ENCODE measurements at places on chromosomes 16 and 17.

- no peak for DNase-seq
Measured at GRCh38 chr16:22665803-22666202, 148.2 kb upstream of the HS3ST2 start.

GRCh38 chr17:49090878-49091594 lies 41.5 kb upstream of the B4GALNT2 start:
- DNase-seq: no peak

DNA sequence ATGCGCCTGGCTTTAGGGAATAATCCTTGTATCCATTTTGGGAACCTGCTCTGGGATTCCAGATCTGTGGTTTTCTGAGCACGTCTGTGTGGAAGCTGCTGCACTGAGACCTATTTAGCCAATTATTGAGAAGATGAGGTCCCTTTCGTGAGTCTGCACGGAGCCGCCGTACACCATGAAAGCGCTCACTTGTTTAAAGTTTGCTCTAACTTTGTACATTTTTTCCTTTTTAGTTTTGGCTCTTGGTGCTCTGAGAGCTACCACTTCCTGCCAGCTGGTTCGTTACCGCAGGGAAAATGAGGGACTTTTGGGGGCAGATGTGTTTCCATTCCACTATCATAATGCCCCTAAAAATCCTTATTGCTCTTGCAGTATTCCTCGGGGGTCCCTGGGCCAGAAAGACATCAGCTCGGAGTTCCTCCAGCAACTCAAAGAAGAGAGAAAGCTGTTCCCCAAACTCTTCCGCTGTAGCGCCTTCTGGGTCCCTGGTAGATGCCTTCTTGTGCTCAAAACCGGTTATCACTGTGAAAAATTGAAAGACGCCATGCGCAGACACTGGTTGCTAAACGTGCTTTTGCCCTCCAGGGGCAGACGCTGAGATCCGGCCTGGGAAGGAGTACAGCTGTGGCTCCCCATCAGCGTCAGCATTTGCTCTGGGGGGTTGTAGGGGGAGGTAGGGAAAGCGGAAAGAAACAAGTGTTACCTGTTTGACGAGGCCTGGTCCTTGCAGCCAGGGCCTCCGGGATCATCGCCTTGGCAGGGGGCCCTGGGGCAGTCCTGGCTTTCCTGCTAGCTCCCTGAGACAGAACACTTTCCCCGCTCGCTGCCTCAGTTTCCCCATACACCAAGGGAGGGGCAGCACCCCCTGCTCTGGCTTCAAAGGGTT lies 238.1 kb downstream of the MRTFB start:
- DNase-seq: no peak

DNA sequence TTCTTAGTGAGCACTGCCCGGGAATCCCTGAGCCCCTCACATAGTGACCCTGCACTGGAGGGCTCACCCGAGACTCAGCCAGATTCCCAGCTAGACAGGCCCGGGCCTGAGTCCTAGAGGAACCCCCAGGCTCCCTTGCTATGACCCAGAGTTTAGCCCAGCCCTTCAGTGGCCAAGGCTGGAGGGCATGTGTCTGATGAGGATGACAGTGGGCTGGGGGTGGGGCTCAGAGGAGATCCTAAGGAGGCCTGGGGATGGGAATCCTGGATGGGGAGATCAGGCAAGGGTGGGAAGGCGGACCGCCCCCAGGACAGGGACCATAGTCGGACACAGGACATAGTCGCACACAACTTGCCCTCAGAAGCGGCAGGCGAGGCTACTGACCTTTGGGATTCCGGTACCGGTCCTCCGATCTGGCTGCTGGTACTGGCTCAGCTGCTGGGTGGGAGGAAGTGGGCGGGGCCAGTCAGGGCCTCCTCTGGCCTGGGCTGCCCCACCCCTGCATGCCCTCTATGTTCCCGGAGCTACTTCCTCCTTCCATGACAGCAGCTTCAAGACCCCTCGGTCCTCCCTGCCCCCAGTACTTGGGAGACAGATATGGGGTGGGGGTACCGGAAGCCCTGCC lies 1.1 kb downstream of the CD79B start:
- no peak for DNase-seq

DNA sequence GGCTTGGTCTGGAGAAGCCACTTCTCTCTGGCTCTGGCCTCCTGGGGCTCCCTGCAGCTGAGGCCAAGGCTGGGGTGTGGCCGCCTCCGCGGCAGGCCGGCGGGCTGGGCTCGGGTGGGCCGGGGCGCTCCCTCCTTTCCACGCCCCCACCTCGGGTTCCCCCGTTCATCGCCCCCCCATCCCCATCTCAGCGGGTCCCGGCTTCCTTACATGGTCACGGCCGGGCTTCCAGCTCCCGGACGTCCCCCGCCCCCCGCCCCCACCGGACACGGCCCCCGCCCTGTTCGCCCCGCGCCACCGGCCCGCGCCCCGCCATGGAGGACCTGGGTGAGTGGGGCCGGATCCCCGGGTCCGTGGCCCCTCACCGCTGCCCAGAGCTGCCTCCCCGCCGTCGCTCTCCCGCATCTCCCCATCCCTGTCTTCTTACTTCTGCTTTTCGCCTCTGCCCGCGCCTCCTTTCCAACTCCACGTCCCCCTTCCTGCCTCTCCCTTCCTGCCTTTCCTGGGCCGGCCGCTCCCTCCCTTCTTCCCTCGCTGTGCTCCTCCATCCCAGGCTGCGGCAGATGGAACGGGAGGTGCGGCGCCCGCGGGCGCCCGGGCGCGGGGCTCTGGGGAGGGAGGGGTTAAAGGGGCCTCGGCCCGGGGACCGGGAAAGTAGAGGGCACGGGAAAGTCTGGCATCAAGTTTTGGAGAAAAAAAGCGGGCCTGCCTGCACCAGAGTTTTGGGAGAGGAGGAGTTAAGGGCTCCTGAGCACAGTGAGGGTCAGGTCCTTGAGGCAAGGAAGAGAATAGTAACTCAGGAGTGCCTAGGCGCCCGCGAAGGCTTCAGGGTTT lies at the start of gene TGFB1I1:
TGFB1I1 (plus strand) TSS at position 278 of the 834 bp plus-strand sequence; CDS start at position 315, 37 bp downstream.
- peak; percentile 49 for DNase-seq

DNA sequence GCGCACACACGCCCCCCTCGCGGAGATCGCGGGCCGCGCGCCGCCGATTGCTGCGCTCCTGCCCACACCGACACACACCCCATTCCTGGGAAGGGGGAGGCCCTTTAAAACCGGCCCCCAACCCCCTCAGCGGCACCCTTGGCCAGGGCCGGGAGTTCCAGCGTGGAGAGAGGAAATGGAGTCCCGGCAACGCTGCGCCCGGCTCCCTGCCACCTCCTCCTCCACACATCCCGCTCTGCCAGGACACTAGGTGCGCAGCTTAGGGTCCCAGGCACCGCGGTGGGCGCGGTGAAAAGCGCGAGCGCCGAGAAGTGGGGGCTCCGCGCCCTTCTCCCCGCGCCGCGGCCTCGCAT lies 397 bp downstream of the CDC42EP4 start:
- DNase-seq: no peak

GRCh38 chr16:17308186-17308585 lies 162.6 kb downstream of the XYLT1 start:
- DNase-seq: no peak

DNA sequence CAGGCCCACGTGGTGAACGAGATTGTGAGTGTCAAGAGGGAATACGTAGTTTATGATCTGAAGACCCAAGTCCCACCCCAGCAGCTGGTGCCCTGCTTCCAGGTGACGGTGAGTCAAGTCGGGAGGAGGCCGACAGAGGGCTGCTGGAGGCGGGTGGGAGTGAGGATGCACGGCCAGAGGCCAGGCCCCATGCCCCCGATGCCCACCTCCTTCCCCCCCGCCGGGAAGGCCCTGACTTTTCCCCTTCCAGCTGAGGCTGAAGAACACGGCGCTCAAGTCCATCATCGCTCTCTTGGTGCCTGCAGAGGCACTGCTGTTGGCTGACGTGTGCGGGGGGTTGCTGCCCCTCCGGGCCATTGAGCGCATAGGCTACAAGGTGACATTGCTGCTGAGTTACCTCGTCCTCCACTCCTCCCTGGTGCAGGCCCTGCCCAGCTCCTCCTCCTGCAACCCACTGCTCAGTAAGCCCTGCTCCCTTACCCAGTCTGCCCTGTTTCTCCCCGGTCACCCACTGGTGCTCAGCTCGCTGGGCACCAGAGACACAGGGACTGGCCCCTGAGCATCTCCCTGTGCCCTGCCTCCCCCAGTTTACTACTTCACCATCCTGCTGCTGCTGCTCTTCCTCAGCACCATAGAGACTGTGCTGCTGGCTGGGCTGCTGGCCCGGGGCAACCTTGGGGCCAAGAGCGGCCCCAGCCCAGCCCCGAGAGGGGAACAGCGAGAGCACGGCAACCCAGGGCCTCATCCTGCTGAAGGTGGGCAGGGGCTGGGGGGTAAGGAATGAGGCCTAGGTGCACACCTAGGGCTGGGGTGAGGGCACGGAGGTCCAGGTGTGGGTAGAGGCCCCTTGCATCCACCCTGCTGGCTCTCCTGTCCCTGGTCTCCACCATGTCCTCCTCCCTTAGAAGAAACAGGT lies 2.6 kb downstream of the ZACN start:
- no peak for DNase-seq

DNA sequence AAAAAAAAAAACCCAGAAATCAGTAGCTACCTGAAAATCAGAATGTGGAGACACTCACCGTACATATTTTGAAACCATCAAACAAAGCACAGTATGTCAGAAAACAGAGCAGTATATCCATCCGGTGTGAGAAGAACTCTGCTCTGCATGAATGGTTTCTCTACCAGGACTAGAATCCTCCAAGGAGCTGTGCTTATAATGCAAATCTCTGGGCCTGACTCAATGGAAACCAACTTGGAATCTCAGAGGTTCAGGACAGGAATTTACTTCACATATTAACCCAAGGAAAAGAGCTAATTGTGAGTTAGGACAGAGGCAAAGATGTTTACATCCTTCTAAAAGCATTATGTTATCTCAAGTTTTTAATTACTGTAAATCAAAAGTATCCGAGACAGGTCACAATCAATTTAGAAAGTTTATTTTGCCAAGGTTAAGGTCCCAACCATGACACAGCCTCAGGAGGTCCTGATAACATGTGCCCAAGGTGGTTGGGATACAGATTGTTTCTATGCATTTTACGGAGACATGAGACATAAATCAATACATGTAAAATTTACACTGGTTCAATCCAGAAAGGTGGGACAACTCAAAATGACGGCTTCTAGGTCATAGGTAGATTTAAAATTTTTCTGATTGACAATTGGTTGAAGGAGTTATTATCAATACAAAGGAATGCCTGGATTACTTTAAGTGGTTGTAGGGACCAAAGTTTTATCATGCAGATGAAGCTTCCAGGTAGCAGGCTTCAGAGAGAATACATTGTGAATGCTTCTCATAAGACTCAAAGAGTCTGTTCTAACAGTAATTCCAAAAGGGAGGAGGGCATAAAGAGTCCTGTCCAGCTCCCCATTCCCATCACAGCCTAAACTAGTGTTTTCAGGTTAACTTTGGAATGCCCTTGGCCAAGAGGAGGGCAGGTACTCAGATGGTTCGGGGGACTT lies 164.1 kb downstream of the CDH8 start:
- no peak for DNase-seq

DNA sequence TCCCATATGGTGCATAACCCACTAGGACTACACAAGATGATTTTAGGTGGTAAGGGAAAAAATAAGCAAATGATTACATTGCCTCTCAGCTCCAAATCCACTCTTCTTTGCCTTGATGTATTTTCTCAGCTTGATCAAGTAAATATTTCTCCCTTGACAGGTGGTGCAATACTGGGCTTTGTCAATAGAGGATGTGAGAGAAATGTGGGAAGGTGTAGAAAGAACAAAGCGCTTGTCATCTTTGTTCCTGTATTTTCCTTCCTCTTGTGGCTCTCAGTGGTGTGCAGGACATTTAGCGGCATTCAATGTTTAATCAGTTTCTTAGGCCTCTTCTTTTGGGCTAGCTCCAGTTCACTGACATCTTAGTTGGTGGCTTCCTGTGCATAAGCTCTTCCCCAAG lies 1165.8 kb upstream of the GOT2 start:
- no peak for DNase-seq

GRCh38 chr17:15958484-15958854 lies 13.5 kb downstream of the ADORA2B start:
- no peak for DNase-seq

- peak; percentile 12 for DNase-seq
Measured at GRCh38 chr17:38352245-38353085, 821 bp downstream of the SOCS7 start.

GRCh38 chr17:75864448-75864871 lies 9.3 kb upstream of the WBP2 start:
- DNase-seq: no peak

DNA sequence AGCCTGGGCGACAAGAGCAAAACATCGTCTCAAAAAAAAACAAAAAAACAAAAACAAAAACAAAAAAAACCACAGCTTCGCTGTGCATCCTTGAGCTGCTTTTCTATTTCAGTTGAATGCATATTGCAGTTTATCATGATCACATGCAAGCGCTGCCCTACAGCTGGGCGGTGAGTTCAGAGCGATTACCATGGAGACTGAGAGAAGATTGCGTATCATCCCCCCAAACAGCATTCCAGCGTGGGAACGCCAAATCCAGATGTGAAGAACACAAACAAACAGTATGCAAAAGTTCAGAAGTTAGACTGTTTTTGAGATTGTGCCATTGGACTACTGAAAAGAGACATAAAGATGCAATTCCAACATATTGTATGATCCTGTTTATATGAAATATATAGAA lies 15.1 kb upstream of the SLC52A1 start:
- no peak for DNase-seq

GRCh38 chr16:53745086-53745485 lies 41.1 kb downstream of the FTO start:
- peak; percentile 70 for DNase-seq

- no peak for DNase-seq
Measured at GRCh38 chr17:56119191-56119590, 34.1 kb upstream of the ANKFN1 start.

DNA sequence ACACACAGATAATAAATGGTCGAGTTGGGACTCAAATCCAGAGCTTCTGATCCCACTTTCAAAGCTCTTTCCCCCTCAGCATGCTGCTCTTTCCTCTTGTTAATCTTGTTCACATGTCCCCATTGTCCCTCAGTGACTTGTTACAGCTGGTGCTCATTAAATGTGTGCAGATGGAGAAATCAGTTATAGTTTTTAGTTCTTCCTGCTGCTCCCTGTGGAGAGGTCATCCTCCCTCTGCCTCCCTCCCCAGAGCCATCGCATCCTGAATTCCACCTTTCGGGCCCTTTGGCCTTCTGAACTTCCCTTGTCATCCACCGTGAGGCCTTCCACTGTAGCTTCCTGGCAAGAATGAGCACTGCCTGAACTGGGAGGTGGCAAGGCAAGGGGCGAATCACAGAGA lies 179.6 kb downstream of the WSCD1 start:
- no peak for DNase-seq

GRCh38 chr17:8935191-8935590 lies 30.3 kb downstream of the PIK3R5 start:
- DNase-seq: no peak

DNA sequence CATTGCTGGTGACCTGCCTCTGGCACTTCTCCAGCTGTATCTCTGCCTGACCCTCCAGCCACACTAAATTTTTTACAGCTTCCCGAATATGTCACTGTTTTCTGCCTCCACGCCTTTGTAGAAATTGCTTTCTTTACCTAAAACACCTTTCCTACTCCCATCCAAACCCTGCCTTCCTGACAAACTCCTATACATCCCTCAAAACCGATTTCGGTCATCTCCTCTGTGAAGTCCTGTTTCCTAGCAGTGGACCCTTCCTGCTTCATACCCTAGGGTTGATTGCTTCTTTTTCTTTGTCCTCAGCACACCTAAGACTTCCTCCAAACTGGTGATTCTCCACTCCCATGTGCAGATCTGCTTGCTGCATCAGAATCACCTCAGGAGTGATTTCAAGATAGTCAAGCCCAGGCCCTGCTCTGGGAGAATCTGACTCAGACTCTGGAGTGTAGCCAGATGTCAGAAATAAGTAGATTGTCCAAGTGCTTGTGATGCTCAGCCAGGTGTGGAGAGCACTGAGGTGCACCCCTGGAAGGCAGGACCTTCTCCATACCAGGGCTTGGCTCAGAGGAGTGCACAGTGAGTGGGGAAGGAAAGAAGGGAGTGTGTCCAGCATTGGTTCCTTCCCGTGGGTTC lies 184.2 kb downstream of the COPRS start:
- DNase-seq: peak; percentile 43
